Retina (tissue), 1 donor: ENCODE measurements at places on chromosomes 11 and 22.

GRCh38 chr11:130622141-130622542, 173.7 kb downstream of the ADAMTS15 start:
- no peak for DNase-seq

DNA sequence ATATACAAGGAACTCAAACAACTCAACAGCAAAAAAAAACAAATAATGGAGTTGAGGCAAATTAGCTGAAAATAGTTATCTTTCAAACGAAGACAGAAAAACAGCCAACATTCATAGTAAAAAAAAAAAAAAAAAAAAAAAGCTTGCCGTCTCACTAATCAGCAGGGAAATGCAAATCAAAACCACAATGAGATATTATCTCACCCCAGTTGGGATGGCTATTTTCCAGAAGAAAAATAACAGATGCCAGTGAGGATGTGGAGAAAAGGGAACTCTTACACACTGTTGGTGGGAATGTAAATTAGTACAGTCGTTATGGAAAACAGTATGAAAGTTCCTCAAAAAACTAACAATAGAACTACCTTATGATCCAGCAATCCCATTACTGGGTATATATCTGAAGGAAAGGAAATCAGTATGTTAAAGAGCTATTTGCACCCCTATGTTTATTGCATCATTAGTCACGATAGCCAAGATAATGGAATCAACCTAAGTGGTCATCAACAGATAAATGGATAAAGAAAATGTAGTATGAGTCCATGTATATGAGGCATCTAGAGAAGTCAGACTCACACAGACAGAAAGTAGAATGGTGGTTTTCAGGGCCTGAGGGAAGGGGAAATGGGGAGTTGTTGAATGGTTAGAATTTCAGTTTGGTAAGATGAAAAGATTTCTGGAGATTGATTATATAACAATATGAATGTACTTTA, 56.0 kb downstream of the USP35 start:
- DNase-seq = no peak

- no peak for DNase-seq
Measured at GRCh38 chr11:23155503-23155902, 295.2 kb upstream of the CCDC179 start.

DNA sequence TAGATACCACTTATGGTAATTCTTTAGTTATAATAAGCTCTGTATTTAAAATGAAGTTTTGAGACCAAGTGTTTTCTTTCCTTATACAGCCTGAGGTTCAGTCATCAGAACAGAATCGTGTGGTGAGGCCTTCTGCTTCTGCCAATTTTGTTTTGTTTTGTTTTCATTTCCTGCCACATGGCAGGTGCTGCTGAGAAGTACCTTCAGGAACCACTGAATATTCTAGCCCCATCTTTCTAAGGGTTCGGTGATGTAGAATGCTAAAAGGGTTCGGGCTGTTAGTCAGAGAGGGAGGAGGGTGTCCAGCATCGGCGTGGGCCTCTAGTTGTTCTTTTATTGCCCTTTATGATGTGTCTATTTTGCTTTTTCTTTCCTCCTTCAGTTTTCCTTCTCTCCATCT, 25.8 kb downstream of the TNRC6B start:
- no peak for DNase-seq

DNA sequence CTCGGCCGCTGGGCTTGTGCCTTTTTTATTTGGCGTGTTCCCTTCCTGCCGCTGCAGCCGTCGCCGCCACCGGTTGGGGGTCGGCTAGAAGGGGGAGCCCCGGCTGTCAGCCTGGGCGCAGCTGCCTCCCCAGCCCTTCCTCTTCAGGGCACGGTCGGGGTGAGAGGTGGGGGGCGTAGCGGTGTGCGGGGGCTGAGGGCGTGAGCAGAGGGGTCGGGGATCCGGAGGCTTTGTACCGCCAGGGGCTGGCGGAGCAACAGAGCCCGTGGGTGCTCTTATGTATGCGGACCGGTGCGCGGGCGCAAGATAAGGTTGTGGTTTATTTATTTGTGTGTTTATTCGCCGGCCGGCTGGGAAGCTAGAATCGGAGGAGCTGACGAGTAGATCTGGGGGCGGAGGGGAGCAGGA, 477 bp downstream of the ZBTB16 start:
- peak; percentile 80 for DNase-seq

- DNase-seq = peak; percentile 89
Measured at GRCh38 chr11:64846998-64847666, 2.7 kb upstream of the CDC42BPG start.

GRCh38 chr11:11757909-11758308, 83.9 kb upstream of the USP47 start:
- no peak for DNase-seq

GRCh38 chr11:37504060-37504611, 906.1 kb upstream of the RAG2 start:
- DNase-seq = peak; percentile 47

DNA sequence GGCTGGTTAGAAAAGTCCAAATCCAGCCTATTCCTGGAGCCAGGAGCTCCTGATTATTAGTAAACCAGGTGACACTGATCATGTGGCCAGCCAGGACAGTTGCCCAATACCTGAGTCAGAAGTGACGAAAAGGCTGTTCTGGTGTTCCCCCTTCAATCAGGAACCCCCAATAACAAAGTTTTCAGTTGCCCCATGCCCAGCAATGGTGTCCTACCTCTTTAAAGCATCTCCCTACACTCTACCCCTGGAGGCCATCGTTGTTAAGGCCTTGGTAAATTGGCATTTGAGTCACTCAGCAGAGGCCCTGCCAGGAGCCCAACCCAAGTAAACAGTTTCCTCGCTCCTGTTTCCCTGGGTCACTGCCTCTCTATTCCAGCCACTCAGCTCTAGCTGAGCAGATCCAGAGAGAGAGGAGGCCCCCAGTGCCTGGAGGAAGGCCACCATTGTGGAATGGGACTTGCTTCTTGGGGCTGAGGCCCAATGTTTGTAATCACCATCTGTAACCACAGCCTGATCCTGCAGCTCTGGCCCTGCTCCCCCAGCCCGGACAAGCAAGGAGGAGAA, 25.0 kb downstream of the ARHGAP1 start:
- no peak for DNase-seq

GRCh38 chr11:111605681-111606080, 3.4 kb downstream of the SIK2 start:
- no peak for DNase-seq

DNA sequence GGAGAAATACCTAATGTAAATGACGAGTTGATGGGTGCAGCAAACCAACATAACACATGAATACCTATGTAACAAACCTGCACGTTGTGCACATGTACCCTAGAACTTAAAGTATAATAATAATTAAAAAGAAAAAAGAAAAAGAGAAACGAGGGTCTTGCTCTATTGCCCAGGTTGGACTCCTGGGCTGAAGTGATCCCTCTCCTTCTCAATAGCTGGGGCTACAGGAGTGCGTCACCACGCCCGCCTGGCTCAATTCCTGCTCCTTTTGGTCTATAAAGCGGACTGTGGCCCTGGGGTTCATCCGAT, 521 bp upstream of the PTS start:
- DNase-seq = no peak

- DNase-seq = peak; percentile 77
Measured at GRCh38 chr11:117299351-117300282, 8.5 kb downstream of the BACE1-AS start.

- no peak for DNase-seq
Measured at GRCh38 chr22:21760640-21761039, 25.0 kb upstream of the YPEL1 start.
